ENCODE measurements at places on chromosomes 3 and 15.

DNA sequence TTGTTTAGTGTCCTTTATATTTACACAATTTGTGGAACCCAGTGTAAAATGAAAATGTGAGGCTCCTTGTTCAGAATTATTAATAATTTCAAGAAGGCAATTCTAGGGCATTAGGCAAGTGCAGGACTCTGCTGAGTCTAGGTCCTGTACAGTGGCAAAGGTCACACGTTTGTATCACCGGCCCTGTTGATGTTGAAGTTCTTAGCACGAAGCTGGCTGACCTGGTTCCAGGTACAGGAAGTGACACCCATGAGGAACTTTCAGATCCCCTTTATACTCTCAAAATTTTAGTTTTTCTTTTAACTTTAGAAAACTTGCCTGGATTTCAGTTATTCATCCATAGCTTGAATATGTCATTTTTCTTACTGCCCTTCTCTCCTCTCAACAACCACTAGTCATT lies 349.4 kb downstream of the CNTN6 start:
- no peak for DNase-seq

GRCh38 chr3:172708921-172709773 lies 1.7 kb downstream of the NCEH1 start:
- no peak for DNase-seq

DNA sequence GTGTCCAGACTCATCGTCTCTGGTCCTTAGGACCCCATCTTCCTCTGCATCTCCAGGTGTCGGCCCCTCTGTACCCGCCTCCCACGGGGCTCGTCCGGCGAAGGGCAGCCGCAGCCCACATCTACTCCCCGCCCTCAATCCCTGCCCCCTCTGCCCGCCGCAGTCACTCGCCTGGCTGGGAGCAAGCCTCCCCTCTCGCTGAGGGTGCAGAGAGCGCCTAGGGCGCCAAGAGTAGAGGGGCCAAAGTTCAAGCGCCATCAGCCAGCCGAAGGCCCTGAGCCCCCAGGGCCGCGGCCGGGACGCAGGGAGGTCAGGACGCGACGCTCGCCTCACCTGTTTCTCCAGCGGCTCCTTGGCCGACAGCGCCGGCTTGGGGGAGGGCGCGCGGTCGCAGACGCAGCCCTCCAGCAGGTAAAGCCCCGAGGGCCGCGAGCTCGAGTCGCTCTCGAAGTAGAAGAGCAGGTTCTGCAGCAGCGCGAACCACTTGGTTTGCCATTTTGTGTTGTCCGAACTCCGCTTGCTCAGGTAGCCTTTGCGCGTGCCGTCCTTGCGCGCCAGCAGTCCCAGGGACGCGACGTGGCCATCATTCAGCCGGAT lies 592 bp downstream of the RASGRF1 start:
- DNase-seq, result peak; percentile 19

DNA sequence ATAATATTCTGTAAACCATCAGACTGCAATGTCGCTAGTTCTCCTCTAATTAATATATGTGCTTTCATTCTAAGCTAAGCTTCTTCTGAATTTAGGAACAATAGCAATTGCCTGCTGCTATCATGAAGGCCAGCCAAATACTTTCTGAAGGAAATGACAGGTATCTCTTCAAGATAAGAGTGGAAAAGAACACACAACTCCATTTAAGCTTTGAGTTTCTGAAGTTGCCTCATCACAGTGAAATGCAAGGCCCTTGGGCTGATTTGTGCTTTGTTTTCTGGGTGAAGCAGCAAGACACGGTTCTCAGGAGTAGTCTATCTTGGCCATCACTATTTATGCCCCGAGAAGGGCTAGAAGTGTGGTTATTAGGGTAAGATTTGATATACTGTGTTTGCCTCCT lies 6.2 kb downstream of the SLC7A14 start:
- DNase-seq, result no peak

- DNase-seq, result peak; percentile 98
Observed at GRCh38 chr3:127747751-127748521, 74.4 kb downstream of the MGLL start.

GRCh38 chr3:49626101-49626581 lies 48.0 kb upstream of the APEH start:
- no peak for DNase-seq

GRCh38 chr3:154131830-154132229 lies 10.6 kb downstream of the ARHGEF26 start:
- no peak for DNase-seq

GRCh38 chr15:88908123-88908522 lies 5.1 kb downstream of the MFGE8 start:
- no peak for DNase-seq

- DNase-seq, result no peak
Observed at GRCh38 chr3:184590795-184591194, 29.2 kb downstream of the EPHB3 start.

- no peak for DNase-seq
Observed at GRCh38 chr3:59126446-59126845, 76.6 kb upstream of the CFAP20DC start.

GRCh38 chr15:73897441-73898261 lies 24.3 kb downstream of the TBC1D21 start:
- peak; percentile 95 for DNase-seq

- peak; percentile 30 for DNase-seq
Observed at GRCh38 chr3:105606016-105606415, 239.3 kb downstream of the ALCAM start.

DNA sequence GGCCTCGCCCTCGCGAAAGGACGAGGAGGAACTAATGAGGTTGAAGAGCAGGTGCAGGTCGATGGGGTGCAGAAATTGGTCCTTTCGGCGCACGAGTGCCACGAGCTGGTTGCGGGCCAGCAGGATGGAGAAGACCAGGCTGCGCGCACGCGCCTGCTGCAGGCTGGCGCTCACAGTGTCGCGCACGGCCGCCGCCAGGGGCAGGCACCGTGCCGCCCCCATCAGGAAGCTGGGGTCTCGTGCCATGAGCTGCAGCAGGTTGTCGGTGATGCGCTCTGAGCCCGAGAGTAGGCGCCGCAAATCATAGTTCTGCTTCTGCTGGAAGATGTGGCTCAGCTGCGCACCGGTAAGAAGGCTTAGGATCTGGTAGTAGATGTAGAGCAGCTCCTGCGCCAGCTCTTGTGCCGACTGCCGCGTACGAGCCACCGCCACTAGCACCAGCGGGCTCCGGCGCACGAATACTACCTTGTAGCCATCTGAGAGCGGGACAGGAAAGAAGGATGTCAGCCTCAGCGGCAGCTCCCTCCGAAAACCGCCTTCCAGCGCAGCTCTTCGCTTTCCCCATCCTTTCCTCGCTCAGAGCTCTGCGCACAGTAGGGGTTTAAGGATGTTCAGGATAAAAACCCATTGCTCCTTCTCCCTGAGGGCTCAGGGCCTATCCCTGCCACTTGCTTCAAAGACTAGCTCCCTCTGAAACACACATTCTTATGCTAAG lies 6.9 kb upstream of the MST1R start:
- DNase-seq, result no peak

- DNase-seq, result no peak
Observed at GRCh38 chr3:98979296-98979695, 77.8 kb upstream of the DCBLD2 start.

GRCh38 chr15:98763179-98763578 lies 114.8 kb downstream of the IGF1R start:
- no peak for DNase-seq

DNA sequence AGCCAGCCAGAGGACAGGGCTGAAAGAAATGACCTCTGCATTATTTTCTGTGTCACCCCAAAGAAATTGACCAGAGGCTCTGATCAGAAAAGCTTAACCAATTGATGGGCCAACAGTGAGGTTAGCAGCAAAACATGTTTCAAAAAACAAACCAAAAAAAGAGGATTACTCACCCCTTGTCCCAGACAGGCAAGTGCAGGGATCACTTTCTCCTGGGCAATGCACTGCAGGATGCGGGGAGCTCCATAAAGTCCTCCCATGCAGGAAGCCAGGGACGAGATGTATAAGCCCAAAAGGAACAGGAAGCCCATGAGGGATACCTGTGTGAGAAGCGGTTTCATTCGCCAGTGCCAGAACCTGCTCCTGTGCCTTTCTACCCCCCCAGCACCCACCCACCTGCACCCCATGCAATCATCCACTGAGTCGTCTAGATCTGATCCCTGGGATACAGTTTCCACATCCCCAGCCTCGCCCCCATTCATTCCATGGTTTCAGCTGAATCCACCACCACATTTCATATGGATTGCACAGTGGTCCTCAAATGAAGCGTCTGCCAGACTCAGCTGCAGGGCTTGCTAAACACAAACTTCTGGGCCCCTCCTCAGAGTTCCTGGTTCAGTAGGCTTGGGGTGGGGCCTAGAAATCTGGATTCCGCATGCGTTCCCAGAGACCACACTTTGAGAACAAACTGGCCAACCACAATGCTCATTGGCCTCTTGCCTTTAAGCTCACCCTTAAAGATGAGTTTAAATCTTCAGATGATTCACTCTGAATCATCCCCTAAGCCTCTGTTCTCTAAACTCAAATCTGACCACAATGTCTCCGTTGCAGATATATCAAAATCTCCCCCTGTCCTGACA lies 54.4 kb upstream of the HEG1 start:
- DNase-seq, result peak; percentile 93

- DNase-seq, result no peak
Observed at GRCh38 chr3:55780913-55781312, 293.8 kb upstream of the WNT5A start.

- peak; percentile 35 for DNase-seq
Observed at GRCh38 chr3:188940573-188940932, 231.2 kb upstream of the TPRG1 start.

- peak; percentile 94 for DNase-seq
Observed at GRCh38 chr3:174440741-174441587, 418.2 kb upstream of the NAALADL2 start.

GRCh38 chr15:40081691-40082194 lies 26.9 kb downstream of the BMF start:
- DNase-seq, result peak; percentile 55

- peak; percentile 55 for DNase-seq
Observed at GRCh38 chr15:55403531-55403930, 4.6 kb downstream of the CCPG1 start.

DNA sequence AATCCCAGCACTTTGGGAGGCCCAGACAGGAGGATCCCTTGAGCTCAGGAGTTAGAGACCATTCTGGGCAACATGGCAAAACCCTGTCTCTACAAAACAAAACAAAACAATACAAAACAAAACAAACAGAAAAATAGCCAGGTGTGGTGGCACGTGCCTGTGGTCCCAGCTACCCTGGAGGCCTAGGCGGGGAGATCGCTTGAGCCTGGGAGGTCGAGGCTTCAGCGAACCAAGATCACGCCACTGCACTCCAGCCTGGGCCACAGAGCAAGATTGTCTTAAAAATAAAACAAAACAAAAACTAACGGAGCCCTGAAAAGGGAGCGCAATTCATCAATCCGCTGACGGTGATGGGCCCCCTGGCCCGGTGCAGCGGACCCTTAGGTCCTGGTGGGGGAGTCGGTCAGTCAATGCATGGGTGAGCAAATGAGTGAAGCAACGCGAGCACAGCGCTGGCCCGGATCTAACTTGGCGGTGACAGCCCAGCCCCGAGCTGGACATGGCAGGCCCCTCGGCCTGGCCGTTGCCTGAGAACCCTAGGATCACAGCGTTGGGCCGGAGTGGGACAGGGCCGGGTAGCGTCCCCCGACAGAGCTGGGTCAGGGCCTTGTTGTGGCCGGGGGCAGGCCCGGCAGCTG lies 52.4 kb upstream of the BLM start:
- DNase-seq, result peak; percentile 58

DNA sequence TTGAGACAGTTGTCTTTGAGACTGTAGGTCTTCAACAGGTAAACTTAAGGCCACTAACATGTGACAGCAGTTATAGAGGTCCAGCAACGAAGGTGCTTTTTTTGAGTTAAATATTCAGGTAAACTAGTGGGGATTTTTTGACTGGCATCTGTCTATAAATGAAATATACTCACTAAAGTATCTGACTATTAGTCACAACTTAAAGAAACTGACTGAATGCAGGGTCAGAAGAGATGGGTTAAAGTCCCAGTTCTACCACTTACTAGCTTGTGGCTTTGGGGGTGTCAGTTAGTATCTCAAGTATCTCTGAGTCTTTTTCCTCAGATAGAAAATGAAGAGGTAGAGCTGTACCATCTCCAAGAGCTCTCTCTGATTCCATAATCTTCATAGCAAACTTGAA lies 18.0 kb downstream of the MIX23 start:
- no peak for DNase-seq

DNA sequence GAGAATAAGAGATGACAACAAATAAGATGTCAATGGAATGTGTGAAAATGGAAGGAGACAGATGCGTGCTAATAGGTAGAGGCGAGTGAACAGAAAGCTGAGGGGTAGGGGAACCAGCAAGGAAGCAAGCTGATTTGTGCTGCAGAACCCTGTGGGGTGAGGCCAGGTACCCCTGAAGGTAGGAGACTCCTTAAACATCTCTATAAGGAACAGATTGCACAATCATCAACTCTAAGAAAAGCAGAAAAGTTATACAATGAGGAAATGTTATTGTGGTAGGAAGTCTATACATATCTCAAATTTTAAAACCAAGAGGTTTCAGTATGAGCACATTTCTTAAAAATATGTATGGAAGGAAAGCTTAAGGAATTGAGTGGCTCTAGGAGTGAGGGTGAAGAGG lies 315.0 kb upstream of the TPM1 start:
- no peak for DNase-seq

- DNase-seq, result peak; percentile 27
Observed at GRCh38 chr15:61138156-61138555, 90.9 kb downstream of the RORA start.

GRCh38 chr3:122880624-122881023 lies 85.8 kb downstream of the SLC49A4 start:
- DNase-seq, result no peak

GRCh38 chr3:43024181-43024885 lies 45.2 kb downstream of the GASK1A start:
- DNase-seq, result no peak

GRCh38 chr3:28267984-28268849 lies 26.8 kb downstream of the CMC1 start:
- DNase-seq, result peak; percentile 9

DNA sequence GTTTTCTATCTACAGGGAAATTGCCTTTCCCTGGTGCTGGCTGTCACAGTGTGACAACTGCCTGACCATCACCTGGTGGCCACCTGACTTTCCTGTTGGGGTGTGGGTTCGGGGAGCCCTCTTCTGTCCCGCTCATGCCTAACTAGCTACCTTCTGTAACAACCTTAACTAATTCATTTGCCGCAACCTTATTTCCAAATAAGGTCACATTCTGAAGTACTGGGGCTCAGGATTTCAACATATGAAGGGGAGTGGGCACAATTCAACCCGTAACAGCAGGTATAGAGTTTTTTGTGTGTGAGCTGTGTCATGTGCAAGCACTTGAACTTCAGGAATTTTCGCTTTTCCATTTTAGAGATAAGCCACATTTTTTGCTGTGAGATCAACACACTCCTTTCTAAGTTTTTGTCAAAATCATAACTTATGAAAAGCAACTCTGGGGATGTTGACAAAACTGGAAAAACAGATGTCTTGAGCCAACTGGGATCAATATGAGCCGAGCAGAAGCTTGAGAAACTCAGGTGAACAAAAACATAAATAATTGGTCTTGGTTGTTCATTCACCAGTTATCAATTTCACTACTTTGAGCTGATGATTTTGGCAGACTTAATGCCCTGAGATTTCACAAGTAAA lies 242.0 kb upstream of the RGMA start:
- DNase-seq, result no peak

Data from cardiac fibroblast (primary cell).